ENCODE measurements at places on chromosomes 4 and X.

DNA sequence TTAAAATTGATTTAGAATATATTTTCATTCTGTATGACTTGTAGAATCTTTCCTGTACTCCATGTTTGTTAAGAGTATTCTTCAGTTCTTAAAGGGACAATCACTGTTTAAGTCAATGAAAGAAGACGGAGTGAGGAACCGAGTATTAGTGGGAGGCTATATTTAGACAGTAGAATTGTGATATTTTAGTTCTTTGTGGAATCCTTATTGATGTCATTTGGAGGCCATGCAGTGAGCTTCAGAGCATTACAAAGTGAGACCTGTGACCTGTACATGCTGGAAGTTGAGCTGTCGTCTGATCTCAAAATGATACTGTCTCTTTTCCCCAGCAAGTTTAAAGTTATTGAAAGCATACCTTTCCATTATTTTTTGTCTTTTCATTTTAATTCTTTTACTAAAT lies 394.7 kb downstream of the GALNTL6 start:
- no peak overlapping the region for H3K27ac ChIP-seq
- no peaks in the 10 kb centered on the region for H3K4me1 ChIP-seq
- DNase-seq = no peak
- H3K36me3 ChIP-seq = no peaks in the 10 kb centered on the region

- no peak for DNase-seq
- H3K27me3 ChIP-seq = no peaks in the 10 kb centered on the region
- H3K27ac ChIP-seq = no peak overlapping the region
- no peak overlapping the region for H3K4me3 ChIP-seq
Observed at GRCh38 chr4:182749667-182750167, 167.5 kb downstream of the DCTD start.

GRCh38 chr4:16237715-16238114 lies 11.4 kb upstream of the TAPT1 start:
- H3K4me3 ChIP-seq = no peak overlapping the region
- no peak for DNase-seq
- H3K27me3 ChIP-seq = no peaks in the 10 kb centered on the region
- H3K4me1 ChIP-seq = no peaks in the 10 kb centered on the region
- no peaks in the 10 kb centered on the region for H3K36me3 ChIP-seq

DNA sequence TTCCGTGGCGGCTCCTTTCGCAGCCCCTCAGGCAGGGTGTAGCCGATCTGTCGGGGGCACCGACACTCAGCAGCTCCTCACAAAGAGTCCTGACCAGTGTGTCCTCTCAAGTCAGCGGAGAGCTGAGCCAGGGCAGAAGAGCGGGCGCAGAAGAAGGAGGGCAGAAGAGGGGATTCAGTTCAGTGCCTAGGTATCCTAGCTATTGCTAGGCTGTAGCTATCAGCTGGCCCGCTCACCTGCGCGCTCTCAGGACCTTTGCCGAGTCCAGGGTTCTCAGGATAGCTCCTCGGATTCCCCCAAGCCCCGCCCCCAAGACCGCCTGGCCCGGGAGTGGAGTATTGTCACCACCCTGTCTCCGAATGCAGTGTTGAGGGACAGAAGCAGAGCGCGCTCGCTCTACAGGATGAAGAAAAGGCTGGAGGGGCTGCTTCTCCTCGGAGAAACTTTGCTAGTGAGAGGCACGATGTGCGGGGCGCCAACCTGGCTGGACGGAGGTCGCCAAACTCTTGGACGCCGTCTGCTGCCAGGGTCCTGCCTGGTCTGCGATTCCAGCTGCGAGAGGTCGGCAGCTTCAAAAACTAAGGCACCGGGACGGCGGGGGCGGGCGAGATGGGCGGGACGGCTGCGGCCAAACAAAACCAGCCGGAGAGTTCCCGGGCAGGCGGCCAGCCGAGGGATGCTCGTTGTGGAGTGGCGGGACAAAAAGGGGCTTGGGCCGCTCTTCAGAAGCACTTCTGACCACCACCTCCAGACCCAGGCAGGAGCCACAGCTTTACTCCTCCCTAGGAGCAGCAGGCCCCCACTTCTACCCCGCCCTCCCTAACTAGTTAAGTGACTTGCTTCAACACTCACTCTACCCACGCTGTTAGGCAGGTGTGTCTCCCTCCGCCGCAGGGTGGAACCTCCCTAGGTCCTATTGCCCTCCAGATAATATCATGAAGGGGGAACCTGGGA lies at the start of gene XKRX:
Gene XKRX, minus strand, starts transcription at position 258 of the 954 bp plus-strand sequence. CDS start 613 bp downstream, outside the sequence.
- H3K4me3 ChIP-seq = peak within 1 kb of the TSS; percentile 42
- DNase-seq = no peak
- H3K4me1 ChIP-seq = peaks cover 13% of the 10 kb centered on the region
- H3K27me3 ChIP-seq = peaks cover 28% of the 10 kb centered on the region
- H3K27ac ChIP-seq = no peak within 1 kb of the TSS

GRCh38 chr4:94897023-94897422 lies 139.3 kb downstream of the BMPR1B start:
- no peaks in the 10 kb centered on the region for H3K27me3 ChIP-seq
- H3K27ac ChIP-seq = no peak overlapping the region
- H3K4me1 ChIP-seq = no peaks in the 10 kb centered on the region
- DNase-seq = no peak
- no peak overlapping the region for H3K4me3 ChIP-seq

GRCh38 chrX:74680391-74680790 lies 66.0 kb upstream of the RLIM start:
- H3K4me1 ChIP-seq = no peaks in the 10 kb centered on the region
- no peak overlapping the region for H3K27ac ChIP-seq
- no peak for DNase-seq
- H3K36me3 ChIP-seq = no peaks in the 10 kb centered on the region
- no peaks in the 10 kb centered on the region for H3K27me3 ChIP-seq
- H3K4me3 ChIP-seq = no peak overlapping the region

DNA sequence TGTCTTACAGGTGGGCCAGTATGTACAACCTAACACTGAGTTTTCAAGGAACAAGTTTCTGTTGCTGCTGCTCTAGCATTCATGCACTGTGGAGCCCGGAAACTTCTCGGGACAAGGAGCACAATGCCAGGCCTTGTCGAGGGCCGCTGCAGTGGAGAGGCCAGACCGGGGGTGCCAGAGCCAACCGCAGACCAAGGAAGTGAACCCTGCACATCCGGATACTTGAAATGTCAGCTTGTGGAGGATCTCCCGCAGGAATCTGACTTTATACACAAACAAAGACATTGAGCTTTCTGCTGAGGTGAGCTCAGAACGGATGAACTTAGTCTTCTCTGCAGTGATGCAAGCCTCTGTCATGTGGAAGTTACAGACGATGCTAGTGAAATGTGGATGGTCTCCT lies 99.5 kb downstream of the ZNF827 start:
- no peaks in the 10 kb centered on the region for H3K27me3 ChIP-seq
- H3K4me1 ChIP-seq = no peaks in the 10 kb centered on the region
- H3K36me3 ChIP-seq = no peaks in the 10 kb centered on the region
- no peak overlapping the region for H3K4me3 ChIP-seq
- H3K27ac ChIP-seq = no peak overlapping the region

DNA sequence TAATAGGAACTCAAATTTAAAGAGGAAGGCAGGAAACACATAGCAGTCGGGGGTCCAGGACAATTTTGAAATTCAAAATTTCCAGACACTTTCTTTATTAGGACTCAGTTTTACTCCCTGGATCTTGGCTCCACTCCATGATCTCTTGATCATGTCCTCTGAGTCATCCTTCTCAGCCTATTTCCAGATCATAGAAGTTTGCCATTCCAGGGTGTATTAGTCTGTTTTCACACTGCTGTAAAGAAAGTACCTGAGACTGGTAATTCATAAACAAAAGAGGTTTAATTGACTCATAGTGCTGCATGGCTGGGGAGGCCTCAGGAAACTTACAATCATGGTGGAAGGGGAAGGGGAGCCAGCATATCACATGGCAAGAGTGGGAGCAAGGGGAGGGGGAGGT lies 564.7 kb upstream of the ACTRT1 start:
- no peaks in the 10 kb centered on the region for H3K4me1 ChIP-seq
- H3K27me3 ChIP-seq = no peaks in the 10 kb centered on the region
- no peak for DNase-seq
- no peak overlapping the region for H3K4me3 ChIP-seq
- H3K36me3 ChIP-seq = no peaks in the 10 kb centered on the region

DNA sequence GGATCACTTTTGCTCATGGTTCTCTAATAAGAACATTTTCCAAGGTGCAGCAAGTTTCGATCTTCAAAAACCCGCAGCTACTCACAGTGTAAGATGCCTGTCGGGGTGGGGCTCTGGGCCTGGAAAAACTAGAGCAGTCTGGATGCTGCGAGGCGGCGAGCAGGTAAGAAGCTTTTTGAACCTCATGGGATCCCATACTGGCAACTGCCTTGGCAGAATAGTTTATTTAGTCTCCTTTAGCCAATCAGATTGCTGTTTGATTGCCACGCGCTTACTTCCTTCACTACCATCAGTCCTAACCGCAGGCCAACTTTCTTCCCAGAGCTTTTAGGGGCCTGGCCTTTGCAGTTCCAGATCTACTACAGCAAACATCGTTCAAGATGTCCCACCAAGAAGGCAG lies 61.3 kb upstream of the MAGEB10 start:
- no peak overlapping the region for H3K4me3 ChIP-seq
- H3K36me3 ChIP-seq = no peaks in the 10 kb centered on the region
- no peak overlapping the region for H3K27ac ChIP-seq
- no peaks in the 10 kb centered on the region for H3K27me3 ChIP-seq
- H3K4me1 ChIP-seq = no peaks in the 10 kb centered on the region
- no peak for DNase-seq

GRCh38 chr4:177033632-177034031 lies 240.9 kb upstream of the VEGFC start:
- H3K36me3 ChIP-seq = no peaks in the 10 kb centered on the region
- DNase-seq = no peak
- no peaks in the 10 kb centered on the region for H3K4me1 ChIP-seq
- H3K27ac ChIP-seq = no peak overlapping the region
- no peaks in the 10 kb centered on the region for H3K27me3 ChIP-seq

- H3K4me3 ChIP-seq = no peak overlapping the region
- DNase-seq = no peak
- no peaks in the 10 kb centered on the region for H3K36me3 ChIP-seq
- H3K4me1 ChIP-seq = no peaks in the 10 kb centered on the region
- no peaks in the 10 kb centered on the region for H3K27me3 ChIP-seq
- H3K27ac ChIP-seq = no peak overlapping the region
Observed at GRCh38 chr4:23878912-23879732, 10.7 kb downstream of the PPARGC1A start.

- peak overlapping the region; percentile 46 for H3K27ac ChIP-seq
- H3K4me3 ChIP-seq = peak overlapping the region; percentile 55
- H3K4me1 ChIP-seq = peaks cover 36% of the 10 kb centered on the region
- H3K27me3 ChIP-seq = no peaks in the 10 kb centered on the region
- no peaks in the 10 kb centered on the region for H3K36me3 ChIP-seq
Observed at GRCh38 chr4:139666735-139667281, 1.2 kb downstream of the MGST2 start.

DNA sequence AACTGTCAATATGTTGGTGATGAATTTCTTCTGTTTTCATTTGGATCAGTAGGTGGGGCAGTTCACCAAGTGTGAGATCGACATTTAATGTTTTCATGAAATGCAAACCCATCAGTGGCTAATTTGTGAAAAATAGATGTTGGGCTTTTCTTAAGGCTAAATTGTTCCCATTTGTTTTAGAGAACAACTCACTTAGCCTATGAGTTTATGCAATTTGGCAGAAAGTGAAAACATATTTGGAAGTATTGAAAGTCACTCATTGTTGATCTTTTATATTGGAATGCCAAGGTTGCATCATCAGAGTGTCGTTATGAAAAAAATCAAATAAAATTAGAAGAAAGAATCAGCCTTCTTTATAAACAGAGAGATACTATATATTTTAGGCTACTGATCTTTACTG lies 132.4 kb downstream of the RPA4 start:
- DNase-seq = no peak
- no peak overlapping the region for H3K27ac ChIP-seq
- H3K27me3 ChIP-seq = no peaks in the 10 kb centered on the region
- no peaks in the 10 kb centered on the region for H3K4me1 ChIP-seq

DNA sequence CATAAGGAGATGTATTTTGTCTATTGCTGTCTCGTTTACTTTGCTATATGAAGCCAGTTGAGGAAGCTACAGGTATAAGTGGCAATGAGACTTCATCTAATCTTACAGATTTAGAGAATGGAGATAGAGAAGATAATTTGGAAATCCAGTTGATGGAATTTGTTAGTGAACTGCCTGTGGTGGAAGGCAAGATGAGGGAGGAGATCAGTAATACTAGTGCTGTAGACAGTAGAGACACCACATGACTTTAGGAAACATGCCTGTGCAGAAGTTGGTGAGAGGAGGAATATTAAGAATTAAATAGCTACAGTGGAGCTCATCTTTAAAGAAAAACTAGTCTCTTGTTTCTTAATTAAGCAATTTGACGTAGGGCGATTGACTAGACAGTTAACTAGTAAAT lies 51.3 kb downstream of the RBPJ start:
- H3K27me3 ChIP-seq = no peaks in the 10 kb centered on the region
- no peak overlapping the region for H3K27ac ChIP-seq
- H3K4me1 ChIP-seq = peaks cover 57% of the 10 kb centered on the region

- DNase-seq = no peak
- no peak overlapping the region for H3K27ac ChIP-seq
- no peaks in the 10 kb centered on the region for H3K27me3 ChIP-seq
- H3K36me3 ChIP-seq = no peaks in the 10 kb centered on the region
Observed at GRCh38 chr4:123449362-123449761, 52.8 kb downstream of the SPRY1 start.

Data from tibial nerve (tissue), 4 donors.